ENCODE measurements at places on chromosomes 7 and 10.

DNA sequence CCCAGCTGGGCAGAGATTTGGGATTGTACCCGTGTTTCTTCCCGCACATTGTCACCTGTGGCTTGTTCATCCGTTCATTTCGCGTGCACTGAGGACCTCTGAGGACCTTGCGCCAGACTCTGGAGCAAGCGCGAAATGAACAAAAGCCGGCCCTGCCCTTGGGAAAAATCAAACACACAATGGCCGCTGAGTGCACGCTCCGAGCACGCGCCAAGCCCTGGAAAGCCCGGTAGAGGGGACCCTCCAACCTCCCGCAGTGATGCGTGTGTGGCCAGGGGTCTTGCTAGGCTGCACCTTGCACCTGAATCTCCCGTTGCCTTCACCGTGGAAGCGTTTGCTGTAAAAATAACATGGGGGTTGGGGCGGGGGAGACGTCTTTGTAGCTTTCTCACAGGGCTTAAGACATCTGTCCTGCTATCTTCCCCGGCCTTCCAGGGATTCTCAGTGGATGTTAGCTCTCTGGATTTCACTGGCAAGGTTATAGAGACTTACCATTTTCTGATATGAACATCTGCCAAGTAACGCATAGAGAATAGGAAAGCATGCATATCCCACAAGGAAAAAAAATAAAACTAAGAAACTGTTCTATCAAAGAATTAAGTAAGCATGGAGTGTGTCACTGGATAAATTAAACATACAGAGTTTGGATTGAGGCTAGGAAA, 37.3 kb downstream of the ZNF777 start:
- DNase-seq, result no peak

DNA sequence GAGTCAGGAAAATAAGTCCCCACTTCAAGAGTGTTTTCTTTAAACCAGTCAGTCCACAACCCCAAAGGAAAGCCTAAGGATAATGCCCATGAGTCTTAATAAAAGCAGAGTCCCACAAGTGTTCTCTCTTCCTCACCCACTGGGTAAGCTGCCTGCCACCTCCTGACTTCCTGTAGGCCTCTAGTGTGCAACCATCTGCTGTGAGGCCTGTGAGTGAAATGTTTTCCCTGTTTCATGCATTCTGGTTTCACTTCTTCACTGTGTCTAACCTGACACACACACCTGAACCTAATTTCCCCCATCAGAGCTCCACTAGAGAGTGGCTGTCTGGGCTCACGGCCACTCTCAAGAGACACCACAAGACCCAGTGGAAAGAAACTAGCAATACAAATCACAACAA, 38.9 kb upstream of the GDF10 start:
- DNase-seq, result no peak

GRCh38 chr7:98288064-98288823, 6.8 kb downstream of the BRI3 start:
- DNase-seq, result no peak

DNA sequence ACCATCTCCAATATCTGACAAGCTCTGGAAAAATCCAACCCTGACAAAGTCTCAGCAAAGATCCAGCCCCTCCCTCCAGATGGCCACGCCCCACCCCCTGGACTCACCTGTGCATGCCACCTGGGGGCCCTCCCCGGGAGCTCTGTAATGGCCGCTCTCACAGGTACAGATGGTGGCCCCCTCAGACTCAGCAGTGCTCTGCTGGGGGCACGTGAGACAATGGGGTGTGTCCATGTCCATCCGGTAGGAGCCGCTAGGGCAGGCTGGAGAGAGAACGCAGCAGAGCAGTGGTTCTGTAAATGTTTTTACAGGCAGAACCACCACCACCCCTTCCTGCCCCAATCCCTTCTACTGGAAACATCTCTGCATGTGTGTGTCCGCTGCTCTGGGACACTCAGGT, 9.5 kb downstream of the EPHA1 start:
- no peak for DNase-seq

GRCh38 chr7:2956076-2956475, 87.6 kb downstream of the CARD11 start:
- DNase-seq, result peak; percentile 14

- DNase-seq, result no peak
Measured at GRCh38 chr7:34207810-34208209, 302.5 kb downstream of the BMPER start.

- DNase-seq, result no peak
Measured at GRCh38 chr7:76011442-76011861, 17.1 kb upstream of the TMEM120A start.

DNA sequence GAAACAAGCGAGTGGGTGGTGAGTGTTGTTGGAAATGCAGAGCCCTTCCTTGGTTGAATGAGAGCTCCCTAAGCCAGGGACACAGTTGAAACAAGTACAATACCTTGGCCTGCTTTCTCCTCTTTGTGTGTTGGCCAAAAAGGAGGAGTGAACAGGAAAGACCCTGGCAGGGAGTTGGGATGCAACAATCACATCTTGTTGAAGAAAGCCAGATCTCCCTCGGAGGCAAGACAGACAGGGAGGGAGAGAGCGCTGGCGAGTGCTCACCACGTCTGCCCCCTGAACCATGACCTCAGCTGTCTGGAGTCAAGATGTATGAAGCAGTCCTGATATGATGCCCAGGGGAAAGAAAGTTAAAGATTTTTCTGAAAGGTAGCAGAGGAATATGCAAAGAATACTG, 66.8 kb downstream of the ADAM12 start:
- no peak for DNase-seq

DNA sequence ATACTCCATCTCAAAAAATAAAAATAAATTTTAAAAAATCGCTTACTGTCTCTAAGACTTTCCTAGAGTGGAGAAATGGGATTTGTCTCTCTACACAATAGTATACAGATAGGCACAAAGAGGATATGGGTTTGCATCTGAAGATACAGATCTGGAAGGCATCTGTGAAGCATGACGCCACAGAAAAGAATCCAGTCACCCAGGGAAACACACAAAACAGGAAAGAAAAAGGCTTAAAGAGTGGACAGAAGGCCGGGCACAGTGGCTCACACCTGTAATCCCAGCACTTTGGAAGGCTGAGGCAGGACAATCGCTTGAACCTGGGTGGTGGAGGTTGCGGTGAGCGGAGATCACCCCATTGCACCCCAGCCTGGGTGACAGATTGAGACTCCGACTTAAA, 61.3 kb downstream of the SKIDA1 start:
- no peak for DNase-seq

DNA sequence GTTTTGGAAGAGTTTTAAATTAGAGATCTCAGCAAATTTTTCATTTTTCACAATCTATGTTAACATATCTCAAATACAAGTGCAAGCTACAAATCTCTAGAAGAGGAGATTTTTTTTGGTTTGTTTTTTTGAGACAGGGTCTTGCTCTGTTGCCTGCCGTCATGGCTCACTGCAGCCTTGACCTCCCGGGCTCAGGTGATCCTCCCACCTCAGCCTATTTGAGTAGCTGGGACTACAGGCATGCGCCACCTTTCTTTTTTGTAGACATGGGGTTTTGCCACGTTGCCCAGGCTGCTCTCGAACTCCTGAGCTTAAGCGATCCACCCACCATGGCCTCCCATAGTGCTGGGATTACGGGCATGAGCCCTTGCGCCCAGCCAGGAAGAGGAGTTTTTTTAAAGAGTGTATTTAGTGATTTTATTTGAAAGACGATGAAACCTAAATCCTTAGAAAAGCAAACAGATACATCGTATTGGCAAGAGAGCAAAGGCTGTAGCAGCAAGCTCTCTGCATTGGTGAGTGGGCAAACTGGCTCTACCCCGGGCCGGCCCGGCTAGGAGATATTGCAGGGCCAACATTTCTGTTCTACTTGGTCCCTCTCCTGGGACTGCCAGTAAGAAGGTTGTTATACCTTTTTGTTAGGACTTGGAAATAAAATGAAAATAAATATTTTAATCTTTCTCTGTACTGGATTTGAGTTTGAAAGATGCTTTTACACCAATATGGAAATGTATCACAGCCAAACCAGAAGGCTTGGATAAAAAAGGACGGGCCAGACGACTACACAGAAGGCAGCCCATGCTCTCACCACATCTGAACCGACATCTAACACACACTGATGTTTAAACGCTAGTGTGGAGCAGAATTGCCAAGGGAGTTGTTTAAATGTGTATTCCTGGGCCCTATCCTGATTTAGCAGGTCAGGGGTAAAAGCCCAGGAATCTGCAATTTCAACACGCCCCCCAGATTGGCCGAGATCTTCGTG, 49.6 kb upstream of the RHEB start:
- DNase-seq, result no peak

DNA sequence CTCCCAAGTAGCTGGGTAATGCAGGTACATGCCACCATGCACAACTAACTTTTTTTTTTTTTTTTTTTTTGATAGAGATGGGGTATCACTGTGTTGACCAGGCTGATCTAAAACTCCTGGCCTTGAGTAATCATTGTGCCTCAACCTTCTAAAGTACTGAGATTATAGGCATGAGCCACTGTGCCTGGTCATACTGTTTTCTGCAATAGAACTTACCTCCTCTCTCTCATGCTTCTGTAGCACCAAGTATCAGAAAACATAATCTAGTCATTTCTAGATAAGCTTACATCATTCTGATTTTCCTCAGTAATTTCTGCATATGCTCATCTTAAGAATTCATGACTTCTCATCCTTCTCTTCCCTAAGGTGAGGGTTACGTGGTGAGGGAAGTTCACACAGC, 210.0 kb downstream of the IMMP2L start:
- DNase-seq, result no peak

DNA sequence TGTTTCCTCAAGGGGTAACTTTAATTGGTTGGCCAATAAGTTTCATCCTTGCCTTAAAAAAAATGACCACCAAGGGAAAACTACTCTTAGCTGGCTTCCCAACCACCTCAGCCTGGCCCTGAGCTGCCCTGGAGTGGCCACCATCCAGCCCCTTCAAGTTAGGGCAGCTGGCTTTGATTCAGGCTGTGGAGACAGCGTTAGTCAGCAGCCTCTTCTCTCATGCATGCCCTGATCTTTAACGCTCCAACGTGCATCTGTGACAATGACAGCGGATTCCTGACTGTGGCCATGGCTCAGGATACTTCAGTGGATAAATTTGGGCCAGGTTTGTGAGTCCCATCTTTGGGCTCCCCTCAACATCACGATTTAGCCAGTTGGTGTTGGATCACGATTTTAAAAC, 111.6 kb downstream of the RBM20 start:
- DNase-seq, result no peak

- DNase-seq, result peak; percentile 96
Measured at GRCh38 chr7:120987683-120988590, 574 bp upstream of the CPED1 start.

DNA sequence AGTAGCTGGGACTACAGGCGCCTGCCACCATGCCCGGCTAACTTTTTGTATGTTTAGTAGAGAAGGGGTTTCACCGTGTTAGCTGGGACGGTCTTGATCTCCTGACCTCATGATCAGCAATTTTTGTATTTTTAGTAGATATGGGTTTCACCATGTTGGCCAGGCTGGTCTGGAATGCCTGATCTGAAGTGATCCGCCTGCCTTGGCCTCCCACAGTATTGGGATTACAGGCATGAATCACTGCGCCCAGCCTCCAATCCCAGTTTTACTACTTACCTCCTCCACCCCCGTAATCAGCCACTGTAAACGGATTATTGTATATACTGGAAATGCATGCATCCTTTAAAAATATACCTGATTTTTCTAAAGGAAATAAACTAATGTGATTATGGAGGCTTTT, 35.1 kb upstream of the MTPN start:
- no peak for DNase-seq

- peak; percentile 18 for DNase-seq
Measured at GRCh38 chr10:132110713-132111112, 45.0 kb downstream of the JAKMIP3 start.

DNA sequence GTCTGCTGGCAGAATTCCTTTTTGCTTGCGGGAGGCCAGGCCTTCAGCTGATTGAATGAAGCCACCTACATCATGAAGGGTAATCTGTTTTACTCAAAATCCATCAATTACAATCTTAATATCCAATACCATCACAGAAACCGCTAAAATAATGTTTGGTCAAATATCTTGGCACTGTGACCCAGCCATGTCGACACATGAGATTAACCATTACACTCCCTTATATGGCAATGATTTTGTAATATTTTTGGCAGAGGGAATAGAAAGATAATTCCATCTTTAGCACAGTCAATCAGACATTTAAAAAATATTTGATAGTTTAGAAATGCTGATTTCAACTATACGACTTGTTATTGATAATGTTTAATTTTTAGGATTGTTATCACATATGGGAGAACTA, 36.5 kb upstream of the SLC39A12 start:
- DNase-seq, result peak; percentile 19

- no peak for DNase-seq
Measured at GRCh38 chr7:73436031-73436929, 2.7 kb downstream of the FZD9 start.

All from left lung (tissue), 14 donors.